ENCODE measurements at places on chromosomes 12 and 14.

DNA sequence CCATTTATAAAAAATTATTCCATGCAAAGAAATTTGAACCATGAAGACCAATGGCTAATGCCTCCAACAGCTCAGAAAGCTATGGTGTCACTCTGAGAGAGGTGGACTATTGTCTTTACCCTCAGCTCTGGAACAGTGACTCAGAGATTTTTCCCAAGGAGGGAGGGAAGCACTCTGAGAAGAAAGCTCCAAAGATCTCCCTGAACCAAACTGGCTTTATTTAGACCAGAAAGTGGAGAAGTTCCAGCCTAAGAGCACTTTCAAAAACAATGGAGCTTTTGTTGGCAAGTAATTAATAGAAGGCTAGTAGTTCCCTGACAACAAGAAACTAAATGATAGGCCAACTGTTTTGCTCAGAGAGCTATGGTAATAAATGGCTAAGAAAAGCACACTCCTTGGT, 599.9 kb upstream of the MDGA2 start:
- no peak for DNase-seq

DNA sequence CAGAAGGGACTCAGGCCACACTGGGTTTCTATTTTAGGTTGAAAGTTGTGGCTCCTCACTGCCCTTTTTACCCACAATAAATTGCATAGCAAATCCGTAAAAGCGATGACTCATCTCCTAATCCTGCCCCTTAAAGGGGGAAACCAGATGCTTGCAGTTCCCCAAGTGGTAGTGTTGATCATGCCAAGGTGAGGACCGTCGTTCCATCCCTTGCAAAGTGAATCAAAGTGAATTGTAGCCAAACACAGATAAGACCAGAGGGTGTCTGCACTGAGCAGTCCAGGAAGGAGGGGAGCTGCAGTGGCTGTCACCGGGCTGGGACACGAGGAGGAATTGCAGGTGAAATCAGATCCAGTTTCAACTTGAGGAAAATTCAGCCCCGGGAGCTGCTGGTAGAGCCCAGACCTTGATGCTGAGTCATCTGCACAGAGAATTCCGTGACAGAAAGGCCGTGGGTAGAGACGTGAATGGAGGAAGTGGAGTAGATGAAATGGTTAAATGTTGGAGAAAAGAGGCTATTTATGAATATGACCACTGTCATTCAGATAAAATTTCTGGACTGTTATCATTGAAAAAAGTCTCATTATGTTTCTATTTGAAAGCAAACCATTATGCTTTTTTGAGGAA, 44.2 kb upstream of the MMP17 start:
- no peak for DNase-seq

DNA sequence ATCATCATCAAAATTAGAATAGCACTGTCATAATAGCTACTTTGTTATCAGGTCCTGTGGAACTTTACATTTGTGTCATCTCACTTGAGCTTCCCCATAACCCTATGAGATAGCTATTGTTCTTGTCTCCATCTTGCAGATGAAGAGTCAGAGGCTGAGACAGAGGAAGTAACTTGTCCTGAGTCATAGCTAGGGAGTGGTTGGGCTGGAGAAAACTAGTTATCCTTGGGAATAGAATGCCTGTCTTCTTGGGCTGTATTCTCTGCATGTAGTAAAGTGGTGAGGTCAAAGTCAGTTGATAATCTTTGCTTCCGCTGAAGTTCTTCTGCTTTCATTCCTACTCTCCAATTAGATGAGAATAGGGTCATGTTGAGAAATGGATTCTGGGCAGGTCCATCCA, 117.0 kb downstream of the SMOC1 start:
- DNase-seq: no peak

DNA sequence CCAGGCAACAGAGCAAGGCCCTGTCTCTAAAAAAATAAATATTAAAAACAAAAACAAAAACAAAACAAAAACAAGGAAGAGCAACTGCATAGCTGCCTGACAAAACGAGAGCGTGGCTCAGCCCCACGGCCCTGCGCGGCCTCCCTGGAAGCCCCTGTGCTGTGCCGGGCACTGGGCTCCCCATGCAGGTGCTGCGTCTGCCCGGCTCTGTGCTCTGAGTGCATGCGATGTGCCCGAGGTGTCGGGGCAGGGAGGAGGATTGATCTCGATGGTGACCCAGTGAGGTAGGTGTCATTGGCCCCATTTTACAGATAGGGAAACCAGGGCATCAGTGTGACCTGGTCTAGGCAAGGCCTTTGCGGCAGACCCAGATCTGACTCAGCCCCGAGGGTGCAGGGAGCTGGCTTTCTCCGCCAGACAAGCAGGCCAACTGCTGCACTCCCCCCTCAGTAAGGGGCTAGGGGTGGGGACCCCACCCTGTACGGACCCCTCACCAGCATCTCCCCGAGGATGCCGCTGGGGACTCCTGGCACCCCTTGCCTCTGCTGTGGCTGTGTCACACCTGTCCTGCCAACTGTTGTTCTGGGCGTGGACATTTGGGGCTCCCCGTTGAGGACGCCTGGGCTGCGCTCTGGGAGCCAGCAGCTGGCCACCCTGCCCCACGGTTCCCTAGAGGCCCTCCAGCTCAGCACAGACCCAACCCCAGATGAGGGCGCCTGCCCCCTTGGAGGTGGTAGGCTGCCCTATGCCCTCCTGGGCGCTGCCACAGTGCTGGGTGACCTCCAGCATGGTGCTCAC, 15.3 kb downstream of the GPR132 start:
- no peak for DNase-seq

GRCh38 chr12:30211743-30212142, 428.0 kb upstream of the TMTC1 start:
- DNase-seq: no peak

DNA sequence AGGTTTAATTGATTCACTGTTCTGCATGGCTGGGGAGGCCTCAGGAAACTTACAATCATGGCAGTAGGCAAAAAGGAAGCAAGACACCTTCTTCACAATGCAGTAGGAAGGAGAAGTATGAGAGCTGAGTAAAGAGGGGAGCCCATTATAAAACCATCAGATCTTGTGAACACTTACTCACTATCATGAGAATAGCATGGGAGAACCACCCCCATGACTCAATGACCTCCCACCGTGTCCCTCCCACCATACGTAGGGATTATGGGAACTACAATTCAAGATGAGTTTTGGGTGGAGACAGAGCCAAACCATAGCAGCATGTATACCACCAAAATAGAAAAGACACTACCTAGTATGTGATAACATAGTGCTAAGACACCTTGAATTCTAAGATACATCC, 2.9 kb upstream of the HMGA2 start:
- DNase-seq: no peak

DNA sequence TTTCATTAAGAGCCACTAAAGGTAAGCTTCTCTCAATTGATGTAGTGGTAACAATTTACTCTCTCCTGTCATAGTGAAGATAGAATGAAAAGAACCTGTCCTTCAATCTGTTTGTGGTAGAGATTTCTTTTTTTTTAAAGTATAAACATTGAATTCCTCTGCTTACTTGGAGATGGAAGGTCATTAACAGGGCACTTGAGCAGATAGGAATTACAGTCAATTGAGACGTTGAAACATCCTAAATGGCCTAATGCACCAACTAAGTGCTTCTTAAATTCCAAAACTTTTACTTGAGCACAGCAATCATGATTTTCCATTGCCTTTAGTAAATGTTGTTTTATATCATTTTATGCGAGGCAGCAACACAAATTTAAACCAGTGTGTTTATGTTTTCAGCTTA, 241.4 kb downstream of the FOXG1 start:
- no peak for DNase-seq

- peak; percentile 55 for DNase-seq
These were observed 72.8 kb downstream of the SLCO1B3 start for GRCh38 chr12:20883288-20883687.

DNA sequence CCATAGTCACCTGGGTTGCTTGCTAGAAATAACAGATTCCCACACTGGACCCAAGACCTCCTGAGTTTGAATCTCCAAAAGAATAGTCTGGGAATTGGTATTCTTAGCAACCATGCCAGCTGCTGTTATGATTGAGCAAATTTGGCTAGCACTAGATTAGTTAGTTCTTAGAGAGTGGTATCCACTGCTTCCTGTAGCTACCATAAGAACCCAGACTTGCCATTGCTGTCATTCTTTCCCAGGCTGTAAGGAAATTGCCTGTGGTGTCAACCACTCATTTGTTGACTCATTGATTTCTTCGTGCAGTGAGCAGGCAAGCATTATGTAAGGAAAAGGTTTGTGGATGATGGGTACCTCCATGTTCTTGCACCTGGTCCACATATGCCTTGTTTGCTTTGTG, 201.8 kb upstream of the RGS6 start:
- DNase-seq: no peak

DNA sequence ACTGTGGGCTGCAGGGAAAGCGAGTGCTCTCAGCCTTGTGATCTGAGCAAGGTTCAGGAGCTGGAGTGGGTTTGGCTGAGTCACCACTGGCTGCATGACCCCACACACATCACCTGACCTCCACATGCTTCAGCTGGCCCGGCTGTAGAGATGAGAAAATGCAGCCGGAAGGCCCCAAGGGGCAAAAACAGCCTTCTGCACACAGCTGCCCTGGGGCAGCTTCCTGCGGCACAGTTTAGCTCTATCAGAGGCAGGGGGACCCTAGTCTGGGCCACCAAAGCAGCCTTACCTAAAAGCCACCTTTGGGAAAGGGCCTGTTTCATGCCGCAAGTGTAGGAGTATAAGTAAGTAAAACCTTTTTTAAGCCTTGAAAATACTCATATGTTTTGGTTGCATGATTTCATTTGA, 123.3 kb downstream of the SSPN start:
- DNase-seq: peak; percentile 64

DNA sequence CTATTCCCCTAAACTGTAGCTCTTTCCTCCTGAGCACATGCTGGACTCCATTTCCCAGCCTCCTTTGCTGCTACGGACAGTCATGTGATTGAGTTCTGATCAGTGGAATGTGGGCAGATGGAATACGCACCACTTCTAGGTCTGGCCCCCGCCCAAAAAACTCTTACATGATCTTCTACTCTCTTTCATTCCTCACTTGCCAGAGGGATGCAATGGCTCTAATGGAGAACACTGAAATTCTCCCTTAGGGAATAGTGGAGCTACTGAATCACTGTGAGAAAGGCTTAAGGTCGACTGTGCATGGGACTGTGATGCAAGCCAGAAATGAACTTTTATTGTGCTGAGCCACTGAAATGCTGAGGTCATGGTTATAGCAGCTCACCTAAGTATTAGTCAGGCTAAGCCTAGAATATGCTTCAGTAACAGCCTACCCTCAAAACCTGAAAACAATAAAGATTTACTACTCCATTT, 13.0 kb upstream of the TMED2 start:
- DNase-seq: no peak

- no peak for DNase-seq
These were observed 44.0 kb downstream of the CCER1 start for GRCh38 chr12:90910958-90911357.

- no peak for DNase-seq
These were observed 5.1 kb downstream of the CDH24 start for GRCh38 chr14:23052182-23052623.

- DNase-seq: no peak
These were observed 106.7 kb downstream of the RPS29 start for GRCh38 chr14:49479432-49479831.

- no peak for DNase-seq
These were observed 722.5 kb upstream of the ATXN7L3B start for GRCh38 chr12:73815072-73815645.

- DNase-seq: no peak
These were observed 50.4 kb upstream of the TSPAN8 start for GRCh38 chr12:71208053-71208685.

- DNase-seq: no peak
These were observed 5.3 kb downstream of the SCNN1A start for GRCh38 chr12:6369916-6370575.

DNA sequence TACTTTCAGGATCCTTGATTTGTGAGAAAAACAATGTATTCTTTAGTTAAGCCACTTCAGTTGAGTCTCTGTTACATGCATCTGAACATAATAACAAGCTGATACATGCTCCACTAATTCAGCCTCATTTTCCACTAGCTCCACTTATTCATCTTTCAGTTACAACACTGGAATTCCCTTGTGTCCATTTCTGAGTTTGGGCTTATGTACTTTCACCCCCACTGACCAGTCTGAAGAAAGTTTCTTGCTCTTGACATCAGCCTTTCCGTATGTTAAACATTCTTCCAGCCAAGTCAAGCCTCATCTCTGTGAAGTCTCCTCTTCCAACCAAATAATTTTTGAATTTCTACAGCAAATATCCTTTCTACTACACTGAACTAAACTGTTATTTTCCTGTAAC, 592.5 kb upstream of the NOVA1 start:
- DNase-seq: no peak

DNA sequence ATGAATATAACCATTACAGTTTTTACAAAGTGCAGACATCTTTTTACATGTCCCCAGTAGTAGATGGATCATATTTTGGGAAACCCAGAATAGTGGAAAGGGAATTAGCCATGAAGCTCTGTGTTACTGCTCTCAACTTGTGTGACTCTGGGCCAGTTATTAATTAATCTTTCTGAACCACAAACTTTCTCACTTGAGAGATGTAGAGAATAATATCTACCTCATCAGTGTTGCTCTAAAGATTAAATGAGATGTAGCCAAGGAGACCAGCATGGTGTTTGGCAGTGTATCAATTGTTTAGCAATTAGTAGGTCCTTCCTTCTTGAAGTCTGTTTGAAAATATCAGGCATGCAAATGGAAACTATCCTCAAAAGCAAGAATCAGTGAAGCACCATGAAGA, 169.2 kb downstream of the TMTC2 start:
- DNase-seq: no peak

DNA sequence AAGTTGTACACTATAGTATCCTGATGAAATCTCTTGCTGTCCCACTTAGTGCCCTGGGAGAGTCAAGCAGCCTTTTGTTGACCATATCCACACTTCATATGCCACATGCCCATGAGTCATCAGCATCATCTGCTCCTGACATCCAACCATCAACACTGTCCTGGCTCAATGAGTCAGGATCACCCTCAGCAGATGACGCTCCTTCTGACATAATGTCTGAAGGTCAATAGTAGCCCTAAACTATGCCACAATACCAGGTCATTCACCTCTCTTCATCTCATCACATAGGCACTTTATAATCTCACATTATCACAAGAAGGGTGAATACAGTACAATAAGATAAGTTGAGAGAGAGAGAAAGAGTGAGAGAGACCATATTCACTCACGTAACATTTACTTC, 369.0 kb upstream of the FAR2 start:
- no peak for DNase-seq

DNA sequence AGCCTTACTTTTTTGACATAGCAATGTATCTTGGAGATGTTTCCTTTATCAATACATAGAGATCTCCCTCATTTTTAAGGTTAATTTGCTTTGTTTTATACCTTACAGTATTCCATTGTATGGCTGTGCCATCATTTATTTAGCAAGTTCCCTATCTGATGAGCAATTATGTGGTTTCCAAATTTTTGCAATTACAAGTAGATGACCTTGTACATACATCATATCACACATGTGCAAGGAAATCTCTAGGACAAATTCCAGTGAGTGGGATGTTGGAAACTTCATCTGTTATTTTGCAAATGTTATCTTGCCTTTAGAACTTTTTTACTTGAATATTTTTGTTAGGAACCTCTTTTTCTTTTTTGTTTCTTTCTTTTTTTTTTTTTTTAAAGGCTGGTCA, 49.7 kb downstream of the DRAM1 start:
- DNase-seq: no peak
